Naive thymus-derived CD8-positive, alpha-beta T cell (primary cell): ENCODE measurements at places on chromosomes 16 and 17.

- DNase-seq = no peak
Observed at GRCh38 chr17:76732734-76733617, 4.2 kb downstream of the SRSF2 start.

- DNase-seq = peak; percentile 24
Observed at GRCh38 chr17:43578699-43579565, 32.8 kb upstream of the ETV4 start.

GRCh38 chr17:27233776-27234175 lies 60.1 kb upstream of the WSB1 start:
- DNase-seq = no peak

GRCh38 chr17:40311575-40311974 lies 2.6 kb downstream of the RARA start:
- DNase-seq = peak; percentile 34

DNA sequence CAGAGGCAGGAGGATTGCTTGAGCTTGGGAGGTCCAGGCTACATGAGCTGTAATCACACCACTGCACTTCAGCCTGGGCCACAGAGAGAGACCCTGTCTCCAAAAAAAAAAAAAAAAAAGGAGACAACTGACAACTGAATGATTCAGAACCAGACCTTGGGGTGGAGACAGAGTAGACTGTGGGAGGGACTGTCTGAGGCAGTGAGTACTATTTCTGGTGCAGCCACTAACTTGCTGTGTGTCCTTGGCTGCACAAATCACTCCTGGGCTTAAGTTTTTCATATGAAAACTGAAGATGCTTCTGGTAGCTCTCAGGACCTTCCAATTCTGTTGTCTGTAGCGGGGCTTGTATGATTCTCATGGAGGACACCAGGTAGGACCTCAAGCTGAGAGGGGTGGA lies 5.8 kb downstream of the ASB16 start:
- DNase-seq = no peak

DNA sequence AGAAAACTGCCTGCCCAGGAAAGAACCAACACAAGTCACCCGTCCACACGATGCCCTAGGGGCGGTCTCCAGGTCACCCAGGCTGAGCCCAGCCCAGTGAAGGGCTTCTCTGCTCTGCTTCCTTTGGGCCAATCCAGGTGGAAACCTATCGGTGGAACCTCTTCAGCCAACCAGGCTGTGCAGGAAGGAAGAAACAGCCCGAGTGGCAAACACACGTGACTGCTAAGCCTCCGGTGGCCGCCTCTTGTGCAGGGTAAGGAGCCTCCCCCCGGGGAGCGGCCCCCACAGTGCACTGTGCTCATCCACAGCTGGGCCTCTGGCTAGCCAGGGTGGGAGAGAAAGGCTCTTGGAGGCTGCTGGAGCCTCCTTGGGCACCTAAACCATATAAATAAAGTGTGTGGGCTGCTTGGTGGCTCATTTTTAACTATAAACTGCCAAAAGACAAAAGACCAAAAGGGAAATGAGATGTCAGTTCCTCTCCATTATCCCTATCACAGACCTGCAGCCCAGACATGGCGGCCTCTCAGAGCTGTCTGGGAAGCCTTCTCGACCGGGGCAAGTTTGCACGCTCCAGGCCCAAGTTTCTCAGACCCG lies 2.4 kb downstream of the RTN4RL1 start:
- DNase-seq = no peak

GRCh38 chr16:1960665-1961630 lies 1.6 kb downstream of the NDUFB10 start:
- DNase-seq = no peak

DNA sequence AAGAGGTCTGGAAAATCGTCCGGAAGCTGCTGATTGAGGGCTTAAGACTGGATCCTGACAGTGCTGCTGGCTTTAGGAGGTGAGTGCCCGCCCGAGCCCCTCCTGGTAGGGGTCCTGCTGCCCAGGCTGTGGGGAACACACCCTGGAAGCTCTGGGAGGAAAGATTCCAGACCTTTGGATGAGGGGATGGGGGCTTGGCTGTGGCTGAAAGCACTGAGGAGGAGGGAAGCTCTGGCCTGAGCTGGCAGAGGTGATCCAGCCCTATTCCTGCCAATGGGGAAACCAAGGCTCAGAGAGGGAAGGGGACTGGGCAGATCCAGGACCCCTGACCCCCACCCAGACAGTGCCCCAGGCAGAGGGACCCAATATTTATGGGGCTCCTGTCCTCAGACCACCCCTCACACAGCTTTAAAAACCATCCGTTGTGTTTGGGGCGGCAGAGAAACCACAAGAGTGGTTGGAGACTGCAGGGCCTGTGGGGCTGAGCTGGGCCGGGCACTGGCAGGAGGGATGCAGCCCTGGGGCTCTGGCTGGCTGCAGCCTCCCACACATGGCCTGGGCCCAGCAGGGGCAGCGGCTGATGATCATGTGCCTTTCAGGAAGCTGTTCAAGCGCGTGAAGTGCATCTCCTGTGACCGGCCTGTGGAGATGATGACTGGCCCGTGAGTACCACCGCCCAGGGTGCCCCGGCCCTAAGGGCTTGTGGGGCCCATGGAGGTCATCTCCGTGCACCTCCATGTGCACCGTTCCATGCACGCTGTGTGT lies 22.8 kb downstream of the UBALD1 start:
- no peak for DNase-seq

DNA sequence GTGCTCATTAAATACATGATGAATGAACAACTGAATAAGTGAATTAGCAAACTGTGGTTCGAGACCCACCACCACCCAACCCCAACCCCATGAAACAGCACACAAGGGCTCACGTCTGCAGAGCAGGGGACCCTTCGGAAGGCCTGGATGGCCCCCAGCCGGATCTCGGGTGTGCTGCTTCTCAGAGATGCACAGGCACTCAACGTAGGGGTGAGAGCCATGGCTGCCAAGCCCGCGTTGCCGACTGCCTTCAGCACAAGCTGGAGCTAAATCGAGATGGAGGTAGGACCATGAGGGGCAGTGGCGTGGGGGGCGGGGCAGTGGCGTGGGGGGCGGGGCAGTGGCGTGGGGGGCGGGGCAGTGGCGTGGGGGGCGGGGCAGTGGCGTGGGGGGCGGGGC lies 93.2 kb downstream of the LITAF start:
- DNase-seq = no peak

DNA sequence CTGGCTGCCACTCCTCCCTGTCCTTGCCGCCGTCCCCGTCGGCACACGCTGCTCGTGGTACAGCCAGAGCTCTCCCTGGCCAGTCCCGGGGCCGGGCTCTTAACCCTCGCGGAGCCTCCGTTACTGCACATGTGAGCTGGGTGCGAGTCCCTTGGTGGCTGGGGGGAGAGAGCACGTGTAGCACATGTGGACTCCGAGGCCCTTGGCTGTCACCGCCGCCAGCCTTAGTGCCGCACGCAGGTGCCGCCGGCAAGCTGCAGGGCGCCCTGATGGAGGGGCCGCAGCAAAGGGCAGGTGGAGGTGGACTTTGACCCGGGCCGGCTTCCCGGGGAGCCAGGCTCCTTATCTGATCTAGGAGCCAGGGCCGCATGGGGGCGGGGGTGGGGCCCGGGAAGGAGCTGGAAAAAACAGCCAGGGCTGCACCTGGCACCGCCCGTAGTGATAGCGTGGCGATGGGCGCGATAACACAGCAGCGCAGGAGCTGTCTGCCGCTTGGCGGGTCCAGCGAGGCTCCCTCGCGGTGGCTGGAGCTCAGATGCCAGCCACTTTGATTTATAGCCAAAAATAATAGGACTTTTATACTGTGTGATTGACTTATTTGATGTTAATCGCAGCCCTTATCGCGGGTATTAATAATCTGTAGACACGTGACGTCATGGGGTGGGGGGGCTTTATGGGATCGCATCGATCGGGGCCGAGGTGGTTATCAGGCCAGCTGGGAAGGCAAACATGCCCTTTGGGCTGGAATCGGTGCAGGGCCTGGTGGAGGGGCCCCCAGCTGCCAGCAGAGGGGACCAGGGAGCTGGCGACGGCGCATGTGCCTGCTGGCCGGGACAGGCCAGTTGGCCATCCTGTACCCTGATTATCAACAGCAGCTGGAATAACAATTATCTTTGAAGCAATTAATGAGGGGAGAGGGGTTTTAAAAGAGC lies 35.1 kb downstream of the ZFPM1 start:
- no peak for DNase-seq

DNA sequence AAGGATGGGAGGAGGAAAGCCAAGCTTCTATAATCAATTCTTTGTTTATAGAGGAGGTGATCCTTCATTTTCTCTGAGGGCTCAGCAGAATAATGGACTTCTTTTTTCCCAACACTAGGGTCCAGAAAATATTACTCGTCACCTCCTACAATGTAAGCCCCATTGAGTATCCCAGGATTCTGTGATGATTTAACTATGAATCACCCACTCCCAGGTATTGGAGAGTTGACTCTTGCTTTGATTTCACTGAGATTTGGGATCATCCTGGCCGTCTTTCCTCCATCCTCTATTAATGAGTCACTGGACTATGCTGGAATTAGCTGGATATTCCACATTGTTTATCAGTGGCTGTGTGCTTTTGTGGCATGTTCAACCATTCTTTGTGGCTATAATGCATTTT lies 452.0 kb downstream of the NPIPA7 start:
- DNase-seq = no peak

DNA sequence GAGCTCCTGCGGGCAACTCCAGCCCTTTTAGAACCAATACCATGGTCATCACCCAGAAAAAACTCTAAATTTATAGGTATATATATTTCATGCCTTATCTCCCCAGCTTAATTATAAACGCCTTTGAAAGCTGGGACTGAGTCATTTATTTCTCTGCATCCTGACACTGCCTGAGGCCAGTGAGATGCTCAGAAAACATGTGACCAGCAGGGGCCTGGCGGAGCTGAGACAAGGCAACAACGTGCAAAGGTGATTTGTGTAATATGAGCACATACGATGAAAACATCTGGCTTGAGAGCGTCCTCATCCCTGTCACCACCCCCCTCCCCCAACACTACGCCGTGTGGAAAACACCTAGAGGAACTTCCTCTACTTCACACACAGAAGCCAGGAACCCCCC lies 22.7 kb downstream of the NXN start:
- DNase-seq = no peak

GRCh38 chr16:23257682-23258081 lies 44.4 kb upstream of the SCNN1B start:
- no peak for DNase-seq

GRCh38 chr17:62098623-62099231 lies 33.6 kb upstream of the MED13 start:
- no peak for DNase-seq

GRCh38 chr17:36149296-36149820 lies 27.1 kb downstream of the TBC1D3B start:
- no peak for DNase-seq

DNA sequence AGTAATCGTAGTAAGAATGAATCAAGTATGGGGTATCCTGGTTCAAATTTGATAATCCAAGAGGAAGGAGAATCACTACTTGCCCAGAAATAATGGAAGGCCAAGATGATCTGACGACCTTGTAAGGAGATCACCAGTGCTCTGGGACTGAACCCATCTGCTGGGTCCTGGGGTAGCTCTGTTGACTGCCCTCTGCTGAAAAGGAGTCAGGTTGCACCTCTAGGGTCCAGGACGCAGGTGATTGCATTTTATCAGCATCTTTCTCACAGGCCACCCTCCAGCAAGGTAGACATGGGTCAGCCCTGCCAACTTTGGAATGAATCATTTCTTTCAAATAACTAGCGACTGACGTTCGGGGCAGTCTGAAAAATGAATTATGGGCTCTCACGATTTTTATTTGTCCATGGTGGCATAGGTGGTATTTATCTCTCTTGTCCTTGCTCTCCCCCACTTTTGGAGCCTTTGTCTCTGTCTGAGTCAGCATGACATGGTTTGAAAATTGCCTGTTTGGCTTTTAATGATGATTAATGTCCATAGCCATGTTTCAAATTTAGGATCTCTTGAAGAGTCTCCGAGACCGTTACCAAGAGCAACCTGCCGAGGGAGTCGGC lies 163.7 kb downstream of the MSI2 start:
- DNase-seq = no peak

DNA sequence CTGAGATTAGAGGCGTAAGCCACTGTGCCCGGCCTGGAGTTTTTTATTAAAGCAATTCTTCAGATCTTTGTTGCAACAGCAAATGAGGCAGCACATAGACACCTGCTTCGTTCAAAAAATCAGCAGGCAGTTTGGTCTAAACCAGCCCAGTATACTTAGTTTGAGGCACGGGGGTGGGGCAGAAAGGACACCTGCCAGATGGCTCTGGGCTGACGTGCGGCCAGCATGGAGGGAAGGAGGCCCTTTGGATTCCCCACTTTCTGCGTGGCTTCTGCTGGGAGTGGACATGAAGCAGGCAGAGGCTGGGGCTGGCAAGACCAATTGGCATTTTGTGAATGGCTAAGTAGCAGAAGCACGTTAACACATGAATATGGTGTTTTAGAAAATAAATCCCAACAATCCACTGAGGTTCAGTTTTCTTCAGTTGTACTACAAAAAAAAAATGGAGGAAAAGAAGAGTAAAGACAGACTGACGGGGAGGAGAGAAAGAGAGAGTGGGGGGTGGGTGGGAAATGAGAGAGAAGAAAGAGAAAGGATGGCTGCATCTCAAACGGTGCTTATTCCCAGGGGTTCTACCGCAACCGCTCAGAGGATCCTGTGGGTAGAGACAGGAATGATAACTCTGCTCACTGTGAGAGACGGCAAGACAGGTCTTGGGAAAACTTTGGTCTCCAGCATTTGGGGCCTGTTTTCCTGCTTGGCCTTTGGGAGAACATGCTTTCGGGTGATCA lies 16.3 kb downstream of the C16orf46 start:
- no peak for DNase-seq

GRCh38 chr17:19718041-19718612 lies 1.7 kb upstream of the SLC47A2 start:
- DNase-seq = no peak

- no peak for DNase-seq
Observed at GRCh38 chr17:37779554-37779953, 34.7 kb upstream of the HNF1B start.

- DNase-seq = no peak
Observed at GRCh38 chr17:70423562-70423961, 254.2 kb downstream of the KCNJ2 start.

DNA sequence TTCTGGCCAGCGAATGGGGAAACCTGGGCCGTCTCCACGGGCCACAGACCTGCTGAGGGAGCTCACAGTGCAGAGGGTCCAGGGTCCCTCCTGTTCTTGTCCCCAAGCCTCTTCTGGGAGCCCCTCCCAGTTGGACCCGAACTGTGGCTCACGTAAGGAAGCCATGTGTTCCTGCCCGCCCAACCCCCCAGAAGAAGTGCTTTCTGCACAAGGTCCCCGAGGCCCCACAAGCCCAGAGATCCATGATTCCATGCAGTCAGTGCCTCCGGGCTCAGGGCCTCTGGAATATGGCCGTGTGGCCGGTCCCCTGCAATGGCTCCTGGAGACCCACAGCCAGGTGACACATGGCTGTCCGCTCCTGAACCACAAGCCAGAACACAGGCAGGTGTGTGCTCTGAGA lies 272.4 kb downstream of the C16orf95 start:
- no peak for DNase-seq

- DNase-seq = no peak
Observed at GRCh38 chr17:34265711-34266110, 4.3 kb upstream of the CCL7 start.

GRCh38 chr17:45347444-45347843 lies 30.6 kb upstream of the MAP3K14 start:
- no peak for DNase-seq

- no peak for DNase-seq
Observed at GRCh38 chr16:68013440-68013839, 2.3 kb downstream of the DPEP2NB start.

- no peak for DNase-seq
Observed at GRCh38 chr17:2792366-2793169, 3.7 kb upstream of the RAP1GAP2 start.
